ENCODE measurements at places on chromosomes 1 and 21. TPM values are rescaled to one million over a fixed set of nuclear protein-coding genes. Genes with fewer than 3 reads are reported as not detected.

CD52 gene
- total RNA-seq: 951 TPM

RHD gene
- total RNA-seq: not detected

KIF17 gene
- total RNA-seq: not detected

GUCA2B gene
- total RNA-seq: not detected

RGS8 gene
- not detected for total RNA-seq

TAS1R1 gene
- not detected for total RNA-seq

RPTN gene
- total RNA-seq: not detected

HCN3 gene
- 5.4 TPM for total RNA-seq

TTC34 gene
- 1.1 TPM for total RNA-seq

CYYR1 gene
- total RNA-seq: not detected

HES5 gene
- total RNA-seq: not detected

SPRR1A gene
- total RNA-seq: not detected

HSD3B2 gene
- total RNA-seq: not detected

LGR6 gene
- total RNA-seq: 0.26 TPM

LHX8 gene
- not detected for total RNA-seq

ILDR2 gene
- 7.9 TPM for total RNA-seq

PRAMEF7 gene
- total RNA-seq: not detected

OLIG2 gene
- not detected for total RNA-seq

LSM10 gene
- 63.8 TPM for total RNA-seq

SDC3 gene
- total RNA-seq: not detected

CAMK2N1 gene
- 0.82 TPM for total RNA-seq

LCE1C gene
- total RNA-seq: not detected

SPRR2G gene
- not detected for total RNA-seq

S100A3 gene
- total RNA-seq: not detected

BMP8B gene
- total RNA-seq: 0.61 TPM

SMCP gene
- total RNA-seq: not detected

APOBEC4 gene
- total RNA-seq: not detected

SYCP1 gene
- not detected for total RNA-seq
